ENCODE measurements at places on chromosomes 1 and 21. TPM values are rescaled to one million over a fixed set of nuclear protein-coding genes. Genes with fewer than 3 reads are reported as not detected.

The OR2M4 gene
- total RNA-seq: not detected

DNA sequence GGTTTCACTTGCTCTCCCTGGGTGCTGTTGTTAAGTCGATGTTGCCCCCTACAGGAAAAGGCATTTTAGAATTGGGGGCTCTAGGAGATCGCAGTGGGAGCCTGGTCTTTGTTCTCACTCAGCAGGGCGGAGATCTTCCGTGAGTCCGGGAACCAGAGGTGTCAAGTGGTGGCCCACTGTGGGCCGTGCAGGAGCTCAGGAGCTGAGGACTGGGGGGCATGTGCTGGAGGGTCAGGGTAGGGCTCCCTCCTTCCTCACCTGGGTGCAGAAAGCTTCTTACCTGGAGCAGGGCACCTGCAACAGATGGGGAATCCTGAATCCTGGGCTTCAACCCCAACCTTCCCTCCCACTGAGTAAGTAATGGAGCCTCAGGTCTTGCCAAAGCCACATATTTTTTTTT is 392.7 kb downstream of the NPHP4 start:
- H3K36me3 ChIP-seq: no peaks in the 10 kb centered on the region
- no peak for DNase-seq
- no peak overlapping the region for H3K4me3 ChIP-seq
- H3K27me3 ChIP-seq: peaks cover 79% of the 10 kb centered on the region
- H3K4me1 ChIP-seq: no peaks in the 10 kb centered on the region
- no peak overlapping the region for H3K27ac ChIP-seq

DNA sequence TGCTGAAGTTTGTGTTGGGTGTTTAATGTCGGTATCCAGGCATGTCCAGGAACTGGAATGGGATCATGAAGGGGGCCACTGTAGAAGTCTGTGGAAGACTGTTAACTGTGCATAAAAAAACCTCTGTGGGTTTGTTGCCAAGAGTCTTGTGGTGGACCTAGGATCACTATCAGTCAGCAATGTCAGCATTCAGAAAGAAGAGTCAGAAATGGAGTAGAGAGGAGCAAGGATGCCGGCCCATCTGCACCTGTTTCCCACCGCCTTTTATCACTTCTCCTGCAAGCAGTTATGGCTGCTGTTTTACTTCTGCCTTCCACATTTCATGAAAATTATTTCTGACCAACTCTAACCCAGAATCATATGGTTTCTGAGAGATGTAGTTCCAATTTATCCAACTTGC is 36.7 kb downstream of the CLCA4 start:
- no peaks in the 10 kb centered on the region for H3K27me3 ChIP-seq
- no peaks in the 10 kb centered on the region for H3K36me3 ChIP-seq
- no peak overlapping the region for H3K27ac ChIP-seq
- no peak for DNase-seq
- H3K4me3 ChIP-seq: no peak overlapping the region

- no peaks in the 10 kb centered on the region for H3K36me3 ChIP-seq
- no peak overlapping the region for H3K27ac ChIP-seq
- no peaks in the 10 kb centered on the region for H3K4me1 ChIP-seq
- no peaks in the 10 kb centered on the region for H3K27me3 ChIP-seq
- no peak for DNase-seq
Observed at GRCh38 chr1:106564192-106564591, 492.3 kb upstream of the PRMT6 start.

Measured in left ventricle myocardium inferior (tissue), 1 donor.